Fibroblast of skin of scalp (primary cell): ENCODE measurements at places on chromosomes 3 and 15.

DNA sequence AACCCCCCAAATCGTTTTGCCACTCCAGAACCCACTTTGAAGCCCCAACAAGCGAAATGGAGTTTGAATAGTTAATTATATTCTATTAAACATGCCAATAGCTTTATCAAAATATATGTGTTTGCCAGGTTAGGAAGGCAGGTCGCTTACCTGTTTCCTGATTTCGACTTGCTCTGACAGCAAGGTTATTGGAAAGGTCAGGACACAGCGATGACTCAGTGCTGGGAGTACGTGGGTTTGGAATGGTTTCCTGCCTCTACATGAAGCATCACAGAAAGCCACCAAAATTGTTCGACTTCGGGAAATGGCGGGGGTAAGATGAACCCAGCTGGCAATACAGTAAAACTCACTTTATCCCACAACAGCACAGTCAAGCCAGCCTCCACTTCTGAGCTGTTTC is 135.6 kb upstream of the ABI3BP start:
- no peak for DNase-seq

- no peak for DNase-seq
These were observed 100.6 kb upstream of the PRR20G start for GRCh38 chr3:127388427-127388826.

- DNase-seq = peak; percentile 26
These were observed 82.8 kb downstream of the PLXNA1 start for GRCh38 chr3:127065561-127066290.

DNA sequence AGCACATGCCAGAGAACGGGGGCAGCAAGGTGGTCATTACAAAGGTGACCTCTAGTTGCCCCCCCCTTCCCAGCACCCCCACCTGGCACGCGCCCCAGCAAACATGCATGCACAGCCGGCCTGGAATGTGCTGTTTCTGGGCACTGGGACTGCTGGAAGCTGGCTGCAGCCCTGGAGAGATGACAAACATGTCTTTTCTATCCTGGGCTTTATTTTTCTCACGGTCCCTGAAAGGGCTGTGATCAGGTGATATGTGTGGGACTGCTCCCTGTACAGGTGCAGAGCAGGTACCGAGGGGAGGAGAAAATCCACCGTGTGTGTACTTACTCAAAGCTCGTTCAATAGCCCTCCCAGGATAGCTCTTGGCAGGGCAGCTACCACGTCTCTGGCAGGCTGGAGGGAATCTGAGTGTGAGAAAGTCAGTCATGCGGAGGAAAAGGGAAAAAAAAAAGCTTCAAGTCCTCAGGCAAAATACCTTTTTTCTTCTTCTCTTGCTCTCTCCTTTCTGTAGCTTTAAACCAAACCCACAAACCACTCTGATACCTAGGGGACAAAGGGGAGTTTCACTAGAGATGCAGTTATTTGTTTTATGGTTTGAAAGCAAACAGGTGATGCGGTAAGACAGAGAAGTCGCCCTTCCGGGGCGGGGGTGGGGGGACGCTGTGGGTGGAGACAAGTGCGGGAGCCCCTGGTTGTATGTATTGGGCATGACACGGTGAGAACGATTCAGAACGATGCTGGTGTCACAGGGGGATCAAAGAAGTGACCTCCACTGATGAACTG is 5.0 kb upstream of the HES1 start:
- DNase-seq = no peak

DNA sequence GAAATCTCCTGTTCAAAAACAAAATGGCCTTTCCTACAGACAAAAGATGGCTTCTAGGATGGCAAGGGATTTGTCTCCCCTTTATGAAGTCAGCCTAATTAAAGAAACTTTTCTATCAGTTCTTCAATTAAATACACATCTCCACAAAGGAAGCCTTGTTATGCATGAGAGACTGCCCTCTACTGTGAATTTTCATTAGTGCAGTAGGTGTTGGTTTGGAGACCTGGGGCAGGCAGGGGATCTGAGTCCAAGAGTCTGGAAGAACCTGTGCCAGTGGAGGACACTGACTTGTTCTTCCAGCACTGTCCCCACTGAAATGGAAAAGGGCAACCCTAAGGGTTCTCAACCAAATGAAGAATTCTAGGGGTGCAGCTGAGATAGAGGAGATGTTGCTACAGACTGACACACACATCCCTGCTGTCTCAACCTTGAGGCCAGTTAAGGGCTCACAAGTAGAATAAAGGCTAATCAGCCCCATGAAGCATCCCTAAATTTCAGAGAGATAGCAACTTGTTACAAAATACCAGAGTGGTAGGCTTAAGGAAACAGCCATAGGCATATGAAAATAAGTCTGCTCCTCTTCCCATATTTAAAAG is 174.0 kb upstream of the PRICKLE2 start:
- peak; percentile 76 for DNase-seq

DNA sequence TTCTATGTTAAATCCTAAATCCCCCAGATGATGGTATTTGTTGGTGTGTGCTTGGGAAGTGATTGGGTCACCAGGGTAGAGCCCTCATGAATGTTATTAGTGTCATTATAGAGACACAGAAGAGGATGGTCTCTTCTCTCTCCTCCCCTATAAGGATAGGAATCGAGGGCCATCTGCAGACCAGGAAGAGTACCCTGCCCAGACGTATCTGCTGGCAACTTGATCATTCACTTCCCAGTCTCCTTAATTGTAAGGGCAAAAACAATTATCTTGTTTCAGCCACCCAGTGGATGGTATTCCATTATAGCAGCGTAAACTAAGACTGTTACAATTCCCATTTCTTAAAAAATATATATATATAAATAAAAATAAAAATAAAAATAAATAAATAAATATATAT is 892.2 kb downstream of the SI start:
- no peak for DNase-seq
